ENCODE measurements at places on chromosomes 3 and 15.

GRCh38 chr3:187971629-187972028, 182.3 kb upstream of the LPP start:
- no peak for ATAC-seq

DNA sequence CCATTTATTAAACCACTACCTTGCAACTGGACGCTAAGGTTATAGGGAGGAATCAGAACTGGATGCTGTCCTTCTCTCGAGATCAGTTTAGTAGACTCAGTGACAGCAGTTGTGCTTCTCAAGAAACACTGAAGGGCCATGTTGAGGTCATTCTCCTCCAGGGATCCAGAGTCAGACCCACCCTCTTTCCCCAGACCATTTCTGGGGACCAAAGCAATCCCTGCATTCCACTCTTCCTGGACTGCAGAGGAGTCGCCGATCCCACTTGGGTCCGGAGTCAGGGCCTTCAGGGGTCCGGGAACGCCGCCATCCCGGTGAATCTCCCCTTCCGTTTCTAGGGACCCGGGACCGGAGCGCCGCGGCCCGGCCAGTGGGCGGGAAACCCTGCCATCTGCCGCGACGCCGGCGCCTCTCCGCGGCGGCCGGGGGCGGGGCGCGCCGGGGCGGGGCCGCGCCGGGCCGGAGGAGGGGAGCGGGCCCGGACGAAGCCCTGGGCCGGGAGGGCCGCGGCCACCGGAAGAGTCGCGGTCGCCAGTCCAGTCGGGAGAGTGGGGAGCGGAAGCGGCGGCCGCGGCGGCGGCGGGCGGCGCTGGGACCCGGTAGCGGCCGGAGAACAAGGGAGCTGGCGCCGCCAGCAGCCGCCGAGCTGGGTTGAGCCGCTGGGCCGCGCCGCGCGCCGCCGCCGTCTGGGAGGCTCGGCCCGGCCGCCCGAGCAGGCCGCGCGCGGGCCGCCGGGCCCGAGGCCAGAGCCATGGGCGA, at the start of gene DVL3:
Gene DVL3, plus strand, starts transcription at position 493 of the 759 bp plus-strand sequence. Its CDS starts 259 bp downstream, at position 752.
- ATAC-seq, result peak; percentile 78

- peak; percentile 51 for ATAC-seq
Measured at GRCh38 chr15:70762469-70763119, 764 bp downstream of the UACA start.

- no peak for ATAC-seq
Measured at GRCh38 chr15:101568309-101568708, 78.8 kb upstream of the PCSK6 start.

GRCh38 chr15:68517285-68517761, 61.5 kb upstream of the CORO2B start:
- ATAC-seq, result no peak

GRCh38 chr3:87949879-87950208, 109.0 kb downstream of the CGGBP1 start:
- ATAC-seq, result no peak

DNA sequence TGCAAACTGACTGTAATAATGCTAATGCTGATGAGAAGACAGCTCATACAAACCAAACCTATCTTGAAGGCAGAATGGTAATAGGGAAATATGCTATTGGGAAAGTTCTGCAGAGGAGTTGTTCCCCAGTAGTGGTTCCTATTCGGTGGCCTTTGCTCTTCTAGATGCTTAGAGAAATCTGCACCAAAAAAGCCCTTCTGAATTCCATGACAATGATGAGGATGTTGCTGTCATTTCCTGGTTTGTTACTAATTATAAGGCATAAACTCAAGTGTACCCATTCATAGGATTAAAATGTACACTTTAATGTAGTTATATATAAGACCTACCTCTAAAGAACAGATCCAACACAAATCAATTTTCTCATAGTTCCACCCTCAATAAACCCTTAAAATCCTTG, 30.1 kb downstream of the TOMM70 start:
- ATAC-seq, result no peak

- no peak for ATAC-seq
Measured at GRCh38 chr15:40451527-40452158, 10.9 kb downstream of the BAHD1 start.

All from esophagus mucosa (tissue), 1 donor.